ENCODE measurements at places on chromosomes 11 and 22.

- DNase-seq, result peak; percentile 68
Observed at GRCh38 chr22:22942511-22943329, 55.1 kb downstream of the IGLL5 start.

DNA sequence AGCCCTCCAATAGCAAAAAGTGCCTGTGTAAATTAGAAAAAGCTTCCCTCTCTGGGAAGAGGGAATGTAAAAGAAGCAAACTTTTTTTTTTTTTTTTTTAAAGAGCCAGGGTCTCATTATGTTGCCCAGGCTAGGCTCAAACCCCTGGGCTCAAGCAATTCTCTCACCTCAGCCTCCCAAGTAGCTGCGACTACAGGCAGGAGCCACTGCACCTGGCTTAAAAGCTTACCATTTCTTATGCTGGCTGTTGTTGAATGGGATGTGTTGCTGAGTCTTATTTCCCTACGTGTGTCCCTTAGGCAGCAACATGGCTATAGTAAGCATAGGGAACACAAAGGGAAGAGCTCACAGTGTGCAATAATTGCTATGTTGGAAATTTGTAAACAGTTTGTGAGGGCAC is 225.5 kb upstream of the CCDC90B start:
- no peak for DNase-seq

- no peak for DNase-seq
Observed at GRCh38 chr11:14095882-14096281, 133.4 kb downstream of the SPON1 start.

DNA sequence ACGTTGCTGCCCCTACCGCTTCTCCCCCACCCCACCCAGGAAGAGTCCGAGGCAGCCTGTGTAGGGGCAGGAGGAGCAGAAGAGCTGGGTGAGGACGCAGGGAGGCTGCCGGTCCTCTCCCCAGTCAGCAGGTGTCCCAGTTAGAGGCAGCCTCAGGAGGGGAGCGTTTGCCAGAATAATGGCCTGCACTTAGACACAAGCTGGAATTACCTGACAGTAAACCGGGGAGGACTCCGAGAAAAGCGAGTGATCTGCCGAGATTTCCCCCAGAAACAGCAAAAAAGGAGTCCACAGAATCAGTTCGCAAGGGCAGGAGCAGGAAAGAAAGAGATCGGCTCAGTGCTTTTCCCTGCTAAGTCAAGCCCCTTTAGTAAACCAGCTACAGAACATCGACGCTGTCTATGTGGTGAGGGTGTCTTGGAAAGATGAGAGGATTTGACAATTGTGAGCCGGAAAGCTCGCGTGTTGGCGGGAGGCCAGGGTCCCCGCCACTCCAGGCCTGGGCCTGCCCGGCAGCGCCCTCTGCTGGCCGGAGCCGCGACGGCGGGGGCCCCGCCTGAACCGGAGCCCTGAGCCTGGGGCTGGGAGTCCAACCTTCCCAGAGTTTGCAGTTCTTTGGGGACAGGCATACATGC is 17.7 kb upstream of the THRSP start:
- DNase-seq, result peak; percentile 56

- DNase-seq, result no peak
Observed at GRCh38 chr11:86469491-86470388, 95.1 kb downstream of the CCDC81 start.

- no peak for DNase-seq
Observed at GRCh38 chr22:25077964-25078363, 121.7 kb upstream of the CRYBB3 start.

DNA sequence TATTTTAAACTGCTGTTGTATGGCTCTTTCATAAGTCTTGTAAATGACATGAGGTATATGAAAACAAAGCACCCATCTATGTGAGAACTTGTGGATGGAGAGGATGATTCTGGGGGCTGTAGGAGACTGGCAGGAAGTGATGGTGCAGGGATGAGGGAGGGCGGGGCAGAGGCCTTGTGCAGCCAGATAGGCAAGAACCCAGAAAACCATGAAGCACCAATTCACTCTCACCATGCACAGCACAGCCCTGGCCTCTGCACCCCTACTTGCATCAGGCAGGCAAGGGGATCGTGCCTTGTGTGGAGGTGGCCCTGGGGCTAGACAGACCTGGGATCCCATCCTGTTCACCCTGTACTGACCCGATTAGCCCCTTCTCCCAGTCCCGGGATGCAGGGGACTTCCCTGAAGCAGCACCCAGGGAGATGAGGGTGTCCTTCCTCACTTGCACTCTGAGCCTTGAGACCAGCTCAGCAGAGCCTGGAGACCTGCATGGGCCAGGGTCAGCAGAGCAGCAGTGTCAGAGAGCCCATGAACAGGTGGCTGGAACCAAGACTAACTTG is 85.5 kb downstream of the MORC2 start:
- no peak for DNase-seq

DNA sequence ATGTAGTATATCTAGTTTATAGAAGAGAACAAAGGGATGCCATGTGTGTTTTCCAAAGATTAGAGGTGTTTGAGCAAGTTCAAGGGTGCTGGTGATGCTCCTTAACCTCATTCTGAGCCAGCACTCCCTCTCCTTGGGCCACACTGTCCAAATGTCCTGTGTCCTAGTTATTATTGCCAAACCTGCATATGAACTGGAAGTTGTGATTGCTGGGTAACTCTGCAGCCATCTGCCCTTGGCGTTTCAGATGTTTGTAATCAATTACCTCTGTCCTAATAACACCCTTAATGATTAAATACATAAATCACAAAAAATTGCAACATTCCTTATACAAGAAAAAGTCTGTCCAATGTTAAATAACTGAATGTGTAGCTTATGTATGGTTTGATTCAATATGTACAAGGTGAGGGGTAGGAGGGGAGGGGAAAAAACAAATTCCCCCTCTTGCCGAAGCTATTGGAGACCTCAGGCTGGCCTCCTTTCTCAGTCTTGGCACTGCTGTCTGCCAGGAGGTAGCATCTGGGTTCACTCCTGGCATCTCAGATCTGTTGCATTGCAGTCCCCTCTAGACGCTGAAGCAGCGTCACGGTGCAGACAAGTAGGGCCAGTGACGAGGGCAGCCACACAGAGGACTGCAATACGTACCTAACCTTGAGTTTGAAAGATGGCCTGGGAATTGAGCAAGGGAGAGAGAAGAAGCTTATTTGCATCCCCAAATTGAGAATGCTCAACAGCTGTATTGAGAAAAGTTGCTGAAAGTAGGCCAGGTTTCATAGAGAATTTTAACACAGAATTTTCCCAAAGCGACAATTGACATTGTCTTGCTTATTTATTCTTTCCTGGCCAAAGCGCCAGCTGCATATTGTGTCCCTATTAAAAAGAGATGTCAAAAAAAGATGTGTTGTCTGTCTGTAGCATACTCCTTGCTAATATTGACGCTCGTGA is 89.6 kb upstream of the ARHGAP32 start:
- no peak for DNase-seq

DNA sequence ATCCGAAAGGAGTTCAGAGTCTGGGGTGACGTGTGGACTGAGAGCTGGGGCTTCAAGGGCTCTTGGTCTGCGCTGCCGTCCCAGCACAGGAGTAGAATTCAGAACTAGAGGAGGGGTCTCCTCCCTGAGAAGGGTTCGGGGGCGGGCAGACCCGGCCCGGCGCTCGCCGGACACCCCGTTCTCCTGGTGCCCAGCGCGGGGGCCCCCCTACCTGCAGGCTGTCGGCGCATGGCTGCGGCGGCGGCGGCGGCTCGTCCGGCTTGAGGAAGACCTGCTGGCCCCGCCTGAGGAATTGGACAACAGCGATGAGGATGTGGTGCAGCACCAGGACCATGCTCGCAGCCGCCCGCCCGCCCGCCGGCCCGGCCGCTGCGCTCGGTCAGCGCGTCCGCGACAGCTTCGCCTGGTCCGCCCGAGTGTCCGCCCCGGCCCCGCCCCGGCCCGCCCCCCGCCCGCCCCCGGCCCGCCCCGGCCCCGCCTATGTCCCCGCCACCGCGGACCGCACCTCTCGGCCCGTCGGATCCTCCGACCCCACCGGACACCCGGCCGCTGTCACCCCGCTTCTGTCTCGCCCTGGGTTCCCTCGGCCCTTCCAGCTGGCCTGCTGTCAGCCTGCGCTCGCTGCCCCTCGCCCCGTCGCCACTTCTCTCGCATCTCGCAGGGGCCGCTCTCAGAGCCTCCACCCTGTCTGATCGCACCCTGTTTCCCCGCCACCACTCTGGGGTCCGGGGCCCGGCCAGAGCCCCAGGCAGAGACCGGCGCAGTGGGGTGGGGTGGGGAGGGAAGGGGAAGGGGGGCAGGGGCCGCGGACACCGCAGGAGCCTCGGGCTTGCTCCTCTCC is 32.0 kb downstream of the PDE2A start:
- DNase-seq, result no peak

GRCh38 chr11:64429970-64430369 is 71.0 kb downstream of the RPS6KA4 start:
- DNase-seq, result no peak

- no peak for DNase-seq
Observed at GRCh38 chr11:62512961-62513360, 33.6 kb downstream of the AHNAK start.

DNA sequence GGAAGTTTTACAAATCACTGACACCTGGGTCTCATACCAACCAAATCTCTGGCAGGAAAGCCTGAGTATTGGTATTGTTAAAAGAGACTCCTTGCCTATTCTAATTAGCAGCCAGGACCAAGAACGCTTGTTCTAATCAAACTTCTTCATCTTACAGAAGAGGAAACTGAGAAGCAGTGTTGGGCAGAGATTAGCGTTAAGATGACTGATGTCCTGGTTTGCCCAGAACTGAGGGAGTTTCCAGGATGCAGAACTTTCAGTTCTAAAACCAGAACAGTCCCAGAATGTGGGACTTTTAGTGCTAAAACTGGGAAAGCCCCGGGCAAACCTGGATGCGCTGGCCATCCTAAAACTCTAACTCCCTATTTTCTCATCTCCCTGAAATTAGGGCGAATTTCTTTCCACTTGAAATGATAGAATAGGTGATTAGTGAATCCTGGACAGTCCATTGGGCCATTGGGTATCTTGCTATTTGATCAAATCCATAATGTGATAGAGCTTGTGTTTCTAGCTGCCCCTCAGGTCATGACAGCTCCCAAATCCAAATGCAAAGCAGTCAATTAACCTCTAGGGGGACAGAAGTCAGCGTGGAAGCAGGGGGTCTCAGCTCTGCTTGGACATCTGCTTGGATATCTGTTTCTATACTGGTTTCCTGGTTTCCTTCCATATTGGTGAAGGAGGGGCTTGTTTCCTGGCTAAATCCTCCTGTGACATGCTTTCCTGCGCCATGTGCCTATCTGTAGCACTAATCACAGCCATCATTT is 16.0 kb upstream of the TMPRSS13 start:
- no peak for DNase-seq

- DNase-seq, result no peak
Observed at GRCh38 chr11:114232400-114233059, 63.7 kb upstream of the NNMT start.

- no peak for DNase-seq
Observed at GRCh38 chr11:82978422-82979099, 77.0 kb downstream of the DDIAS start.

- no peak for DNase-seq
Observed at GRCh38 chr11:63395697-63396096, 26.1 kb downstream of the SLC22A9 start.

DNA sequence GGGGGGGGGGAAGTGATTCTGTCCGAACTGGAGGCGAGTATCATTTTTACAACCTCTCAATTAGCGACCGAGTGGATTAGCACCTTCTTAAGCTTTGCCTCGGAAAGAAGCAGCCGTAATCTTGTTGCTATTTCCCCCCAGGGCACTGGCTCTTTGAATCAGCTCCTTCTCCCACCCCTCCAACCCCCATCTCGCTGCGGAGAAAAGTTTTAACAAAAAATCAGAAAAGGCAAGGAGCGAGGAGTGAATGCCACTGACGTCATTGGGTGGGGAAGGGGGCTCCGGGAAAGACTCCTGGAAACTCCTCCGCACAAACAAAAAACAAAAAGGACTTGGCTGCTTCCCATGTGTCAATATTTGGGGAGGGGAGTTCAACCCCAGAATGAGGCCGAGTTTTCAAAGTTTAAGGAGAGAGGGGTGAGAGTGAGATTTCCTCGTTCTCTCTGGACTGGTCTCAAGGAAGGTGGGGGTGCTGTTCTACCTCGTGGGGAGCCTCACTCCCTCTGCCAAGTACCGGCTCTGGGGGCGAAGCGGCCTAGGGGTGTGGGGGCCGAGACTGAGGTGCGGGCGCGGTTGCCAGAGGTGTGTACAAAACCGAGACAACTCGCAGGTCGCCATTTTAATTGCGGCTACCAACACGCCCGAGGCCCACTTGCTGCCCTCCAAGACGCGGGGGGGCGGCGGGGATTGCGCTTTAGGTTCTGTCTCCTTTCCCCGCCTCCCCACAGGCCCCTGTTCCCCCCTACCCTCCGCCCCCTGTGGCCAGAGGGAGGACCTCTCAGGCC is 2.5 kb upstream of the PAX6 start:
- no peak for DNase-seq

- DNase-seq, result no peak
Observed at GRCh38 chr22:29343313-29343805, 27.9 kb upstream of the RASL10A start.

- DNase-seq, result no peak
Observed at GRCh38 chr11:50298182-50298988, 265.7 kb downstream of the OR4C45 start.

DNA sequence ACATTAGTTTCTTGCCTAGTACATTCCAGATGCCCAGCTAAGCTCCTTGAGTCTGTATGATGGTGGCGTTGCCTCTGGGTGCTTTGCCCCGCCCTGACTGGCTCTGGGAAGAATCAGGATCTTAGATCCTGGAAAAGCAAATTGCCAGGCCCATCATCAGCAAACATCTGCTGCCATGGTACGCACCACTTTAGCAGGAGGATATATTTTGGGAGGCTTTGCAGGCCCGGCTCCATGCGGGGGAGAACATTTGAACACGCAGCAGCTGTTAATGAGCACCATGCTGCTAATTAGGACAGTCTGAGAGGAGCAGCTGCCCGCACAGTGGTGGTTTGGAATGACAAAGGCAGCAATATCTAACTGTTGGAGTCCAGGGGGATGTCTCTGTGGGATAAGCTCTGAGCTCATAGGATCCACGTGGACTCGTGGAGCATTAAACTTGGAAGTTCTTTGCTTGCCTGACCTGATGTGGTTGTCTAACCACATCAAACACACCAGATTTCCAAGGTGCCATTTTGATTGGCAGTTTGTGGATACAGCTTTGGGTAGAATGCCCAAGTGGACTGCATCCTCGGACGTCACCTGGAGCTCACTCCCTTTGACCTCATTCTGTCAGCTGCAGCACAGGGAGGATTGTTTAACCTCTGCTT is 217.0 kb upstream of the ZBED5 start:
- no peak for DNase-seq

- no peak for DNase-seq
Observed at GRCh38 chr11:118258410-118258809, 5.7 kb downstream of the MPZL2 start.

GRCh38 chr22:26786398-26786797 is 129.0 kb downstream of the MIAT start:
- DNase-seq, result no peak

GRCh38 chr11:64078284-64078683 is 42.6 kb downstream of the FLRT1 start:
- no peak for DNase-seq

- no peak for DNase-seq
Observed at GRCh38 chr11:86627776-86628455, 44.5 kb downstream of the ME3 start.

DNA sequence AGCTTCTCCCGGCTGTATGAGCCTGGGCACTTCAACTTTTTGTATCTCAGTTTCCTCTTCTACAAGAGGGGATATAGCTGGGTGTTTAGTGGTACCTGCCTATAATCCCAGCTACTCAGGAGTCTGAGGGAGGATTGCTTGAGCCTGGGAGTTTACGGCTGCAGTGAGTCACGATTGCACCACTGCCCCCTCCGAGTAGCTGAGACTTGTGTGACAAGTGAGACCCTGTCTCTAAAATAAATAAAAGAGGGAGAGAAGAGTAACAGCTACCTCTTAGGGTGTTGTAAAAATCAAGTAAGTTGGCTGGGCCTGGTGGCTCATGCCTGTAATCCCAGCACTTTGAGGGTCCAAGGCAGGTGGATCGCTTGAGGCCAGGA is 10.0 kb upstream of the CATSPER1 start:
- DNase-seq, result no peak
